ENCODE measurements at places on chromosomes 1 and 21. TPM values are rescaled to one million over a fixed set of nuclear protein-coding genes. Genes with fewer than 3 reads are reported as not detected.

The GOLT1A gene
- not detected for total RNA-seq

The MIA3 gene
- 116 TPM for total RNA-seq

The AMY1A gene
- not detected for total RNA-seq

The BTBD8 gene
- 2.1 TPM for total RNA-seq

The COL11A1 gene
- total RNA-seq = not detected

The COL9A2 gene
- 14.8 TPM for total RNA-seq

The H3-3A gene
- total RNA-seq = 519 TPM

The TMEM63A gene
- total RNA-seq = 238 TPM

GRCh38 chr1:183908079-183908478, 103.2 kb downstream of the RGL1 start:
- no peak for DNase-seq

DNA sequence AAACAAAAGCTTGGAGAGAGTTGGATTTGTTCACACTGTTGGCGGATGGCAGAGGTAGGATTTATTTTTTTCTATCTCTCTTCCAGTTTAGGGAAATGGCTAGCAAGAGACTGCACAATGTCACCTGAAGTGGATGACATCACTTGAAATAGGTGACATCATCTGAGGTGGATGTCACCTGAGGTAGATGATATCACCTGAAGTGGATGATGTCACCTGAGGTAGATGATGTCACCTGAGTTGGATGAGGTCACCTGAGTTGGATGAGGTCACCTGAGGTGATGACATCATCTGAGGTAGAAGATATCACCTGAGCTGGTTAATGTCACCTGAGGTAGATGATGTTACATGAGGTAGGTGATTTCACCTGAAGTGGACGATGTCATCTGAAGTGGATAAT, 413.4 kb downstream of the DSCAM start:
- no peak for DNase-seq

DNA sequence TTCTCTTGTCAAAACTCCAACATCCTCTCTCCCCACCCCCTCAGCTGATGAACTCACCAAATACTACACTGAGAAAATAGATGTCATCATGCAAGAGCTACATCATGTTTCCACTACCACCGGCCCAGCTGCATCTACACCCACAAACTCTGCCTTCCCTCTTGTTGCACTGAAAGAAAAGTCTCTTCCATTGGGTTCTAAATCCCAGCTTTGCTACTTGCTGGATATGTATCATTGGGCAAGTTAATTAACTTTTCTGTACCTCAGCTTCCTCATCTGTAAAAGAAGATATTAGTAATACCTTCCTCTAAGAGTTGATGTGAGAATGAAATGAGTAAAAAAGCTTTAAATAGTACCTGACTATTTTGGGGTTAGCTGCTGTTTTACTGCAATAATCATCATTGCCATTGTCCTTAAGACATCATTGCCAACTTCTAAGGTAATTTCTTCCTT, 108.6 kb downstream of the OLFML2B start:
- no peak for DNase-seq

DNA sequence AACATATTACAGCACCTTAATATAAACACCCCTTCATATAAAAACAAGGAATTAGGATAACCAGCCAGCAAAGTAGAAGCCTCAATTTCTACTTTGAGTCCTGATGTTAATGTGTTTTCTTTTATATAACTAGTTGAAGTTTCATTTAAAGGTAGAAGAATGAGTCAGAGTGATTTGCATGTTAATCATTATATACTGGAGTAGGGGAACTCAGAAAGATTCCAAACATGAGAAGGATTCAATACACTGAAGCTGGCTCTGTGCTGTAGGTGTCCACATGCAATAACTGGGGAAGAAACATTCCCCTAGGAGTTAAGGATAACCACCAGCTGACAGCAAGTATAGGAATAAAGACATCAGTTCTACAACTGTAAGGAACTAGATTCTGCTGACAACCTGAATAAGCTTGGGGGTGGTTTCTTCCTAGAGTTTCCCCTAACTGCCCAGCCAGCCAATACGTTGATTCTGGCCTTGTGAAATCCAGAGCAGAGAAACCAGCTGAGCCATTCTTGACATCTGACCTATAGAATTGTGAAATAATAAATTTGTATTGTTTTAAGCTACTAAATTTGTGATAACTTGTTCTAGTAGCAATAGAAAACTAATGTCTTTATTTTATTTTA, 33.4 kb upstream of the RNPC3 start:
- no peak for DNase-seq

GRCh38 chr1:246365708-246366107, 141.4 kb downstream of the SMYD3 start:
- DNase-seq = no peak

- DNase-seq = no peak
These were observed 16.9 kb upstream of the RC3H1 start for GRCh38 chr1:174039027-174039426.

DNA sequence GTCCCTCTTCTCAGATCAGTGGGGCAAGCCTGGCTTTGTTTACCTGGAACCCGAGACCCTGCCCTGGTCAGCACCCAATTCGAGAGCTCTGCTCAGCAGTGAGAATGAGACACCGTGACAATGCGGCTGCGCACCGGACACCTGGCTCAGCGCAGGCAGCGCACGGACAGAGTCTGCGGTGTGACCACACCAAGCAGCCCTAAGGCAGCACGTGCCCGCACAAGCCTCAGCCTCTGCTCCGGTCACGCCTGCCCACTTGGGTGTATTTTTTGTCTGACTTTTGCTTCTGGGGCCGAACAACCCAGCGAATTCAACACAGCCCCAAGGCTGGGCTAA, 4.7 kb downstream of the KRTAP10-8 start:
- no peak for DNase-seq

- DNase-seq = no peak
These were observed 97.0 kb upstream of the CD34 start for GRCh38 chr1:208007938-208008342.

- no peak for DNase-seq
These were observed 229.6 kb upstream of the KIAA0040 start for GRCh38 chr1:175422156-175422555.

DNA sequence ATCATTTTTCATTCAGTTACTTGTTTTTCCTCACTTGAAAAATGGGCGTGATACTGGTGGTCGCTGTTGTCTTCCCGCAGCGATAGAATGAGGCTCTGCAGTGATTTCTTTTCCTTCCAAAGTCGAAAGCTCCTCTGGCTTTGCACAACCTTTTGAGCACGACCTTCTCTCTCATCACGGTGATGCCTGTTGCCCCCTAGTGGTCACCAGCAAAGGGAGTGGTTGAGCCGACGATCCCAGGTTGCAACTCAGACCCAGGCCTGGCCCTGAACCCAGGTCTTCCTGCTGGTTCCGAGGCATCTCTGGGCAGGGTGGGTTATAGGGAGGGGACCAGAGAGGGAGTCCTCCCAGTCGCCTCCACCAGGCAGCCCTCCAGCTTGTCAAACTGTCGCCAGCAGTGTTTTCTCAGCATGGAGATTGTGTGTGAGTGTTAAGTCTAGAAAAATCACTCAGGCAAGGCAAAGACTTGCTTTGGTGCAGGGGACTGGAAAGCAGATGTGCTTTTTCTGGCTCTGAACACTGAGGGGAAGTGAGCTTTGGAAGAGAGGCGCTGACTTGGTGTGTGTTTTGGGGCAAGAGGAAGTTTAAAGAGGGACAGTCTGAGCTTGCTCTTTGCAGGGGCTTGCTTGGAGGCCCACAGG, 285.3 kb downstream of the CAMTA1 start:
- DNase-seq = peak; percentile 56

GRCh38 chr1:76256289-76257223, 182.0 kb downstream of the ST6GALNAC3 start:
- DNase-seq = no peak

DNA sequence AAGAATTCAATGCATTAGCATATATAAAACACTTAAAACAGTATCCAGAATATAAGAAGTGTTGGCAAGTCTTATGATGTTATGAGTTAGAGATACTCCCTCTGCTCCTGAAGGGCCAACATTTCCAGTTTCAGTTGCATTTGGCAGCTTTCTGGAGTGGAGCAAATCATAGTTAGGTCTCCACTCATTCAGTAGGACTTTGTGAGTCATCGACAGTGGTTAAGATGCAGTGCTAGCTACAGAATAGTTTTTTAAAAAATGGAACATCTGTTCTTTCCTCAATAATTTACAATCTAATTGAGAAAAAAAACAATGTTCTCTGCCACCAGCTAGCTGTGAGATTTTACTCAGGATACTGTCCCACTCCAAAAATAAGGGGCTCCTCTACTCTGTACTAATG, 389.1 kb downstream of the HLX start:
- DNase-seq = no peak

DNA sequence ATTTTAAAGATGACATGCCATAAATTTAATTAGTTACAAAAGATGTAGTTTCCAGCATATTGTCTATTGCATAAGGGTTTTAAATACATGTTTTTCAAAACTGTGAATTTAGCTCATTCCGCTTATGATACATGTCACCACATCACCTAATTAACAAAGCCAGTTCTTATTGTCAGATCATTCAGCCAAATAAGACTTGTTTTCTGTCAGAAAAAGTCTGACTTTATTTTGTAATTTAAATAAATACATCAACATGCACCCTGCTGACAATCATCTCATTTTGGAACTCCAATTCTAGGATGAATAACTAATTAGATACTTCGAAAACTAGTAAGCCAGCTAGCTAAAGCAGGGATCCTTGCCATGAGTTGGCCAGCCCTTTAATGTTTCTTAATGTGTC, 110.9 kb upstream of the APP start:
- no peak for DNase-seq

- no peak for DNase-seq
These were observed 45.5 kb upstream of the AIM2 start for GRCh38 chr1:159122005-159122621.

DNA sequence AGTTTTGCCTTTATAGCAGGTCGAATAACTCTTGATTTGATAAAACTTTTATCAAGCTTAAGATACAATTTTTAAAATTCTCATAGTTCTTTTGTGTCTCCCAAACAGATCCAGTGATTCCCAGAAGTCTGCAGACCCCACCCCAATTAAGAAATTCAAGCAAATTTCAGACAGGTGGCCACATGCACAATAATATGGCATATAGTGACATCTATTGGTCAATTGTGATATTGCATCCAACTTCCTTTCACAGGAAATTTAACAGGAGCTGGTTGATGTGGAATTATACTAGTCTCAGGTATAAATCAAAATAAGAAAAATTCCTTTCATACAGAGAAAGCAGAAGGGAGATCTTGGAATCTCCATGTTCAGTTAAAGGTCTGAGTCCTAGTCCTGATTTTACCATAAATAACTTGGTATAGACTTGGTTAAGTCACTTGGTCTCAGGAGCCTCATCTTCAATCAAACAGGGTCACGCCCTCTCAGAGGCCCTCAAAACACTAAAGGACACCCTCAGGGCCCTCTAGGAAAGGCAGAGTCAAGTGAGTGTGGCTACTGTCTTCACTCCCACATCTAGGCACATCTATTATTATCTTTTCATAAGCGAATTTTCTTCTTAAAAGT, 24.1 kb downstream of the PIGM start:
- DNase-seq = peak; percentile 69

GRCh38 chr1:96569288-96569687, 152.3 kb upstream of the PTBP2 start:
- DNase-seq = no peak

- DNase-seq = no peak
These were observed 3.9 kb downstream of the MAGI3 start for GRCh38 chr1:113394043-113394862.

DNA sequence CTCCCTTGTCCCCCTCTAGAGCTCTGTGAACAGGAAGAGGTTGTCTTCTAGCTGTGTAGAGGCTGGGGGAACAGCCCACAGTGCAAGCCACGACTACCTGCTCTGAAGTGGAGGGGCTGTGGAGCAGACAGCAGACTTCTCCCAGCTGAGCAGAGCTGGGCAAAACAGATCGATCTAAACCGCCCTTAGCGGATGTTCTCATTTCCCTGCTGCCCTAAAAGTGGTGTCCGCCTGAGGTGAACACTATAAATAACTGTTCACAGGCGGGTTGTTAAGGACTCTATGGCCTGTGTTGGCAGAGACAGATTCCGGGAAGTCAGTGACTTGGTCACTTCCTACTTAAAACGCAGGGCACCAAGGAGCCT, 203.2 kb downstream of the RHOU start:
- DNase-seq = no peak

DNA sequence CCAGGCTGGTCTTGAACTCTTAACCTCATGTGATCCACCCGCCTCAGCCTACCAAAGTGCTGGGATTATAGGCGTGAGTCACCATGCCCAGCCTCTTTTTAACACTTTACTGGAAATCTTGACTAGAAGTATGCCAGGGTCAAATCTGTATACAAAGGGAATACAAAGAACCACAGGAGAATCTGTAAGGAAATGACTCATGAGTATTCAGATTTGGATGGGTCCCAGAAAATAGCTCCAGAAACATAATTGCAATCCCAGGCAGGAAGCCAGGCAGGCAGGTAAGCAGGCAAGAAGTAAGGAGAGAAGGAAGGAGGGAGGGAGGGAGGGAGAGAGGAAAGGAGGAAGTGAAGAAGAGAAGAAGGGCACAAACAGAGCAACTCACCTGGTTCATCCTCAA, 22.8 kb upstream of the TIAM1 start:
- DNase-seq = no peak

- DNase-seq = no peak
These were observed 44.9 kb downstream of the PLA2G4A start for GRCh38 chr1:186873687-186874086.

DNA sequence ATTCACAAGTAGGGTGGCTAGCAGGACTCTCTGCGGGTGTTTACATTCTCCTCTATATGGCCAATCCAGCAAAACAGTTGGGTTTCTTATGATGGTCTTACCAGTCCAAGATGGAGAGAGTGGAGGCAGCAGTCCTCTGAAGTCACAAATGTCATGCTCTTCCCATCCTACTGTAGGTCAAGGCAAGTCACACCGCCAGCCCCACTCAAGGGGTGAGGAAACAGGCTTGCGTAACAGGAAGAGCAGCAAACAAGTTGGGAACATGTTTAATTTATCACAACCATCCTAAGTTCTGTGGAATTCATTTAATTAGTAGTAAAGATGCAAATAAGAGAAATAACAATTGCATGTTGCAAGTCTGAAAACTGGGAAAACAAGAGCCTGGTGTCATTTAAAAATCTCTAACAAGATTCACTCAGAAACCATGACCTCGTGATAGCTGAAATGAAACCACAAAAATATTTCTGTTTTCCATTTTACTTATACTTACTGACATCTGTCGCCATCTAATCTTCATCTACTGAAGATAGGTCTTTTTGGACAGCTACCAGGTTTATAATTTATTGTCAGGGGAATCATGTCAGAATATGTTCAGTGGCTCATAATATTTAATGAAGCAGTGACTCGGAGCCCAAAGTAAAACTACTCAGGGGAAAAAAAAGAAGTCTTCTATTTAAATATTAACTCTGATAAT, 349.1 kb upstream of the FMN2 start:
- DNase-seq = no peak

- DNase-seq = no peak
These were observed 457 bp downstream of the TRAPPC3 start for GRCh38 chr1:36148821-36149236.

DNA sequence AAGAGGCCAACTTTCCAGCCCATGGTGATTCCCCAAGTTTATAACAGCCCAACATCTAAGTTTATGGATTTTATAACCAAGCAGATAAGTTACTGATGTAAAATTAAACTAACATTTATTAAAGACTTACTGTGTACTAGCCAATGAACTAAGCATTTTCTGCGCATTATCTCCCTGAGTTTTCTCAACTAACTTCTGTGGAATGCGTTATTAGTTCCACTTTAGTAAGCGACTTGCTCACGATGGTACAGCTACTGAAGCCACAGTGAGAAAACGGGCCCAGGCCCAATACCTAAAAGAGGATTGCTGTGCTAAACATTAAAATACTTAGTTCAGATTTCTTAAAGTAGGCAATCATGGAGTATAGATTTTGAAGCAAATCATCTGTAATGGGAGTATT, 61.0 kb downstream of the ZBTB18 start:
- DNase-seq = no peak
